Fibroblast of skin of left quadriceps (primary cell): ENCODE measurements at places on chromosomes 16 and 17.

GRCh38 chr16:77459534-77460254, 24.9 kb upstream of the ADAMTS18 start:
- DNase-seq, result no peak

- DNase-seq, result no peak
Measured at GRCh38 chr17:45844695-45845375, at the start of gene SPPL2C. Gene SPPL2C (plus strand): TSS chr17:45844881. CDS start chr17:45844907, 26 bp downstream.

DNA sequence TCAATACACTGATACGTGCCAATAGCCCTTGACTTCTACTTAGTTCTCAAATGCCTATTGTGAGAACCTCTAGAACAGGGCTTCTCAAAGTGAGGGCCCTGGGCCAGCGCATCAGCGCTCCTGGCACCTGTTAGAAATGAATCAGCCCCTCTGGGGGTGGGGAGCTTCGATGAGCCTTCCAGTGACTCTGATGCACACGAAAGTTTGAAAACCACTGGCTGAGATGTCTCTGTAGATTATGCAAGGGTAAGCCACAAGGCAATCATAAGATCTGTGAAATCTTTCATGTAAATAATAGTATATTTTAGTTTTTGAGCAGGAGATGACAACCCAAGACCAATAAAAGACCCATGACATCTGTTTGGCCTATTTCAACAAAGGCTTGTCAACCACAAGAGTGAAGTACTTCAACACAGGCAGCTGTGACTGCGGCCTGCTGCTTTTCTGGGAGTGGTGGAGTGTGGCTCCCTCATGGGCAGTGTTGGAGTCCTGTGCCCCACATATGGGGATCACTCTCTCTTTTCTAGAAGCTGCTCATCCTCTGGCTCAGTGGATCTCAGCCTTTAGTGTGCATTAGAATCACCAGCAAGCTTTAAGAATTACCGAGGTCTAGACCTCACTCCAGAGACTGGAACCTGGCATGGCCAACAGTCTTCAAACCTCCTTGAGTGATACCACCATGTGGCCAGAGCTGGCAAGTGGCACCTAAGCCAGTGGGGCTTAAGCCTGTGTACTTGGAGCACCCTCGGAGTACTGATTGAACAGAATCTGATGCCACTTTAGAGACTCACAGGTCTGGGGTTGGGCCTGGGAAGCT, 5.8 kb downstream of the MTHFSD start:
- no peak for DNase-seq

DNA sequence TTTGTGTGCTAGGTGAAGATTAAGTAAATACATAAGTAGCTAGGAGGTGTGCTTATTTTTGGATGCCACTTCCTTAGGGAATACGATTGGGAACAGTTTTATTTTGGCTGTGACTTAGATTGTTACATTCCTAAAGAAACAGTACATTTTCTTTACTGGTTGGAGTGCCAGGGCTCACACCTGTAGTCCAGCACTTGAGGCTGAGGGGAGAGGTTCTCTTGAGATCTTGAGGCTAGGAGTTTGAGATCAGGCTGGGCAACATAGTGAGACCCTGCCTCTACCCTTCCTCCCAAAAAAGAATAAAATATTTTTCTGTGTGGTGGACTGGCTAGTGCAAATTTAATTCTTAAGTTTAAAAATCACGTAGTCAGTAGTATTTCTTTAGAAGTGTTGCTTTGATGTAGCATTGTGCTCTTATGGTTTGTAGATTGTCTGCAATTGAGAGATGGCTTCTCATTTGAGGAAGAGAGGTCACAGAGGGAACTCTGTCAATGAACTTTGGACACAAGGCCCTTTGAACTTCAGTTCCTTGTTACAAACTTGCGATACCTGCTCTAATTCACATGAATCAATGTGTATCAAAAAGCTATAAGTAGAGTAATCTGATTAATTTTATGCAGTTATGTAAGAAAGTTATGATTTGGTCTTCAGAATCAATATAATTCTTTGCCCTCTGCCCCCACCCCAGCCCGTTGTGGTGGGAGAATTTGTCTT, 7.1 kb downstream of the HAPSTR1 start:
- no peak for DNase-seq

- peak; percentile 35 for DNase-seq
Measured at GRCh38 chr16:29729116-29729521, 16.7 kb downstream of the C16orf54 start.

- DNase-seq, result no peak
Measured at GRCh38 chr16:84358601-84359295, 9.6 kb upstream of the ATP2C2 start.

DNA sequence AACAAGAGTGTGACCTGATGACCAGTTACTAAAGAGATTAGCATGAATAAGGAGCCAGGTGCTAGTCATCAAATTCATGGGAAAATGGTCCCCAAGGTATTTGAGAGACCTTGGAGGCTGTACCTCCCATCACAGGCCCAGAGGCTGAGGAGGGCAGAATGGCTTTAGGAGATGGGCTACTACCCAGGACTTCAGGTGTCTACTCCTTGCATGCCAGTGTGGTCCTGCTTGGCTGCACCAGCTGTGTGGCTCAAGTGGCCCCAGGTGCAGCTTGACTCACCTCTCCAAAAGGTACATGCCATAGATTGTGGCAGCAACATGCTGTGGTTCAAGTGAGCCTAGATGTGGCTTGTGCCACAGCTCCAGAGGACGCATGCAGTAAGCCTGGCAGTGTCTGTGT, 56.5 kb downstream of the TANC2 start:
- no peak for DNase-seq

DNA sequence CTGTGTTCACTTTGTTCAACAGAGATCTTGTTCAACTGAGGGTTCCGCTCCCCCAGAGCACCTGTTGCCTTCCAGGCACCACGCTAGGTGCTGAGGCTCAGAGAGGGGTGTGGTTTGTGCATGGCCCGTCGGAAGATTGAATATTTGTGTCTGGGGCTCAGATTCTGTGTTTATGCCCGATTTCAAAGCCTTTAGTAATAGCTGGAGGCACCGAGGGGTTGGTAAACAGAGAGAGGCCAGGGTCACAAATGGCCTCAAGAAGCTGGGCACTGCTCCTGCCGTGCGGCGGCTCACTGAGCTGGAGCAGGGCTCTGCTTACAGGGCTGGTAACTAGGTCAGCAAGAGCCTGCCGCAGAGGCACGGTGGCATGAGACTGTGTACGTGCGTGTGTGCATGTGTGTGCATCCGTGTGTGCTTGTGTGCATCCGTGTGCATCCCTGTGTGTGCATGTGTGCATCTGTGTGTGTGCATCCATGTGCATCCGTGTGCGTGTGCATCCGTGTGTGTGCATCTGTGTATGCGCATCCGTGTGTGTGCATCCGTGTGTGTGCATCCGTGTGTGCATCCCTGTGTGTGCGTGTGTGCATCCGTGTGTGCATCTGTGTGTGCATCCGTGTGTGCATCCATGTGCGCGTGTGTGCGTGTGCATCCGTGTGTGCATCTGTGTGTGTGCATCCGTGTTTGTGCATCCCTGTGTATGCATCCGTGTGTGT, 5.4 kb downstream of the ITGAE start:
- DNase-seq, result no peak

GRCh38 chr16:73172241-73172972, 124.5 kb upstream of the ZFHX3 start:
- peak; percentile 84 for DNase-seq

DNA sequence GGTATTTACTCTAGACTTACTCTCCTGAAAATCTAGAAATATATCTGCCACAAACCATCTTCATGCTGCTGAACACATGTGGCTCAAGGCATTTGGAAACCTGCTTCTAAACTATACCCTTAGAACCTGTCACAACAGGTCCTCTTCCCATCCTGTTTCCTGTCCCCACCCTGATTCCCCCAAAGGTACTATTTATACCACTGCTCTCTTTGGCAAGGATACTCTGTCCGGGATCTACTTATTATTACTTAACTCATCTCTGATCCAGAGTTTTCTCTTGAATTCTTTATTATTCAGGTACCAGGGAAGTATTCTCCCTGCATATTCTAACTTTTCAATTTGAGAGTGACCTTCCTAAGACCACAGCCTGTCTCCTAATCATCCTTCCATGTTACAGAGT, 33.4 kb downstream of the TRAF4 start:
- DNase-seq, result no peak

- DNase-seq, result no peak
Measured at GRCh38 chr16:28219282-28219681, 7.5 kb upstream of the XPO6 start.

DNA sequence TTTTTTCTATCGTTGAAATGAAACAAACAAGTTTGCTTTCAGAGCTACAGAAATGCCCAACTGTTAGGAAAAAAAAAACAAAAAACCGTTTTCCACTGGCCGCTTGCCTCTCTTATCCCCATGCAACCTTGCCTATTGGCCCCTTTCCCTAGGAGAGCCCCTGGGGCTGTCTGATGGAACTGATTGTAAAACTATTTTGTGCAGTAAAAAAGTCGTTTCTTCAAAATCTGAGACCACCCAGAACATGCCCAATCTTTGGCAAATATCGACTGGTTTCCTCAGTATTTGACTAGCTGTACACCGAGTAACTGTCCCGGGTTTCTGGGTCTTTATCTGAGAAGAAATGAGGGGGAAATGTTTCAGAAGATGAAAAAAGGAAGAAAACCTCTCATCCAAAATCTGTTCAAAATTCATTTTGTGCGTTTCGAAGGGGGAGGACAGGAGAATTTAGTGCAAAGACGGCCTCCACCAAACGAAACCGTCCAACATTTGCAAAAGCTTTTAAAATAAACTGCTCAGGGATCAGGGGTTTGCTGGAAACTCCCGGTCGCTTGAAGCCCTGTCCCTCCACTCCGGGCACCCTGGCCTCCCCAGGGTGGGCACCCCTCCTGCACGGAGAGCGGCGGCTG, 1.1 kb upstream of the GNAO1 start:
- DNase-seq, result no peak

- DNase-seq, result no peak
Measured at GRCh38 chr16:30747331-30747730, 894 bp upstream of the PHKG2 start.

DNA sequence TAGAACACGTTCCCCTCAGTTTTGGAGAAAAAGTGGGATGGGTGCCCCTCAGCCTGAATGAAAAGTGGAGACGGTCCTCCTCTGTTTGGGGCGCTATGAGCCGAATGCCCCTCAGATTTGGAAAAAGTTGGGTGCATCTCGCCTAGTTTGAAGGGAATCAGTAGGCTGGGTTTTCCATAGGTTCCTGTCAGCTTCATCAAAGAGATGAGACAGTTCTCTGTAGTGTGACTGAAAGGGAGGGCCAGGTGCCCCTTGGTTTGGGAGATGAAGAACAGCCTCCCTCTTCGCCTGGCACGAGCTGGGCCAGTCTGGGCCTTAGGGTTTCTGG, 742 bp upstream of the SLC9A5 start:
- DNase-seq, result no peak

DNA sequence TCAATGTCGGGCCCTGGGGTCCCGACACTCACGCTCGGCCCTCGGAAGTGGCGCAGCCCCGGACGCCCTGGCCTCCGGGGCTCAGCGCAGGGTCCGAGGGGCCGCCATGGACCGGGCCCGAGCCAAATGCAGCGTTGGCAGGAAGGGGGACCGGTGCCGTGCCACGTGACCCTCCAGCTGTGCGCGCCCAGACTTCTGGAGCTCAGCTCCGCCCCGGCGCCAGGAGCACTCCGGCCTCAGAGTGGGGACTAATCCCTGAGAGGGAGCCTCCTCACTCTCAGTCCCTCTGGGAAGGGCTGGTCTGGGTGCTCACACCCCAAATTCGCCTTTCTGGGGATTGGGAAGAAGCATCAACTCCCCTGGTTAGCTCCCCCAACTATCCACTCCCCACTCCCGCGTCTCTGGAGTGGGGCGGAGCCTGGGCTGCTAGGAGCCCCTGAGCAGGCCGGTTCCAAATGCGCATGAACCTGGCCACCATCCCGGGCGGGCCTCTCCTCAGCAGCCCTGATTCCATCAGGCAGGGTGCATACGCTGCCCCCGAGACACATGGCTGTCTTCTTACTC, at the start of gene B3GNT9:
B3GNT9 (minus strand) TSS at position 166 of the 564 bp plus-strand sequence. CDS start 513 bp downstream, outside the sequence.
- DNase-seq, result no peak
